ENCODE measurements at places on chromosomes 13 and 19. TPM values are rescaled to one million over a fixed set of nuclear protein-coding genes. Genes with fewer than 3 reads are reported as not detected.
A peak's percentile ranks its signal among the peaks of the same experiment; 100 is the strongest.

- no peak for DNase-seq
Measured at GRCh38 chr13:111165241-111166010, 50.3 kb downstream of the ARHGEF7 start.

The ZNF573 gene
- 3.0 TPM for polyA plus RNA-seq

DNA sequence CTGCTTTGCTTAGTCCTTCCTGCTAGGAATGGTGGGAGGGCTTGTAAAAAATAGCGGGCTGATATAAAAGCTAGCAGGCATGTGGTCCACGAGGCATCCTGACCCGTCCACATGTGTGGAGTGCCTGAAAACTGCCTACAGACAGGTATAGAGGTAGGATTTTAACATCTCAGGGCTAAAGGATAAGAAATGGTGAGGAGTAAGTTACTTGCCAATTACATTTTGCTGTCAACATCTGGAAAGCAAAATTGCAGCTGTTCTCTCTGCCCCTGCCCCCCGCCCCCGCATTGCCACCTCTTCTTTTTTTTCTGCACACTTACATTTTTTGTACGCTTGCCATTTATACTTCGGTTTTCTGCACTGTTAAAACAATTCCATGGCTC is 21.0 kb downstream of the NFIX start:
- DNase-seq: no peak

DNA sequence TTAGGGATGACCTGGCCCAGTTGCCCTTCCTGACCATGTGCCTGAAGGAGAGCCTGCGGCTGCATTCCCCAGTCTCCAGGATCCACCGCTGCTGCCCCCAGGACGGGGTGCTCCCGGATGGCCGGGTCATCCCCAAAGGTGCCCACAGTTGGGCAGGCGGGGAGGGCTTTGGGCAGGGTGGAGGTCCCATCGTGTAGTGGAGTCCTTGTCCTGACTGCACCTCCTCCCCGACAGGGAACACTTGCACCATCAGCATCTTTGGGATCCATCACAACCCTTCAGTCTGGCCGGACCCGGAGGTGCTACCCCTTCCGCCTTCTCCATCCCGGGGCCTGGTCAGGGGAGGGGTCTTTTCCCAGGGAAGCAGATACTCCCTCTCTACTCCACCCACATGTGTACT is 31.7 kb upstream of the CYP4F8 start:
- DNase-seq: no peak

The GPR183 gene
- not detected for polyA plus RNA-seq

- DNase-seq: no peak
Measured at GRCh38 chr13:78468621-78469020, 134.7 kb downstream of the POU4F1 start.

The SHISA7 gene
- 0.01 TPM for polyA plus RNA-seq

The PSG3 gene
- polyA plus RNA-seq: not detected

DNA sequence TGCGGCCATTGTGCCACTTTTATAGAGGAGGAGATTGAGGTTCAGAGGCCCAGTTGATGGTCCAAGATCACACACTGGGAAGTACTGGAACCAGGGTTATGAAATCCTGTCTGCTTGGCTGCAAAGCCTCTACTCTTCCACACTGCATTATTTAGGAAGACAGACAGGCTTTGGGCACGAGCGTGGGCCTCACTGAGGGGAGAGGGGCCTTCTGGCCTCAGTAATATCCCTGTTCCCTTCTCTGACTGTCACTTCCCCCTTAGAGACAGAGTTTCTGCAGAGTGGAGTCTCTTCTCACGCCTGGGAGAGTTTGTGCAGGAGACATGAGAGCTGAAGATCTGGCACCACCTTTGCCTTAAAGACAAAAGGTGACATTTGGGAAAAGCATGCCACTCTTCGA is 49.0 kb upstream of the PNMA8B start:
- no peak for DNase-seq

GRCh38 chr13:111388851-111389500 is 68.5 kb downstream of the TEX29 start:
- DNase-seq: no peak

GRCh38 chr13:80341101-80341755 is at the start of gene SPRY2:
TSS of gene SPRY2 (minus strand) at chr13:80341126. CDS start at chr13:80337705, 3,421 bp downstream.
- DNase-seq: peak; percentile 92

Data from A549 (cell line).